ENCODE measurements at places on chromosomes 3 and 15.
A peak's percentile ranks its signal among the peaks of the same experiment; 100 is the strongest.

- peak; percentile 90 for DNase-seq
Measured at GRCh38 chr15:64355944-64356709, at the start of gene CSNK1G1. CSNK1G1 (minus strand) TSS chr15:64356173; CDS start chr15:64300499, 55,674 bp downstream.

- no peak for DNase-seq
Measured at GRCh38 chr3:58188921-58189451, 21.8 kb downstream of the DNASE1L3 start.

DNA sequence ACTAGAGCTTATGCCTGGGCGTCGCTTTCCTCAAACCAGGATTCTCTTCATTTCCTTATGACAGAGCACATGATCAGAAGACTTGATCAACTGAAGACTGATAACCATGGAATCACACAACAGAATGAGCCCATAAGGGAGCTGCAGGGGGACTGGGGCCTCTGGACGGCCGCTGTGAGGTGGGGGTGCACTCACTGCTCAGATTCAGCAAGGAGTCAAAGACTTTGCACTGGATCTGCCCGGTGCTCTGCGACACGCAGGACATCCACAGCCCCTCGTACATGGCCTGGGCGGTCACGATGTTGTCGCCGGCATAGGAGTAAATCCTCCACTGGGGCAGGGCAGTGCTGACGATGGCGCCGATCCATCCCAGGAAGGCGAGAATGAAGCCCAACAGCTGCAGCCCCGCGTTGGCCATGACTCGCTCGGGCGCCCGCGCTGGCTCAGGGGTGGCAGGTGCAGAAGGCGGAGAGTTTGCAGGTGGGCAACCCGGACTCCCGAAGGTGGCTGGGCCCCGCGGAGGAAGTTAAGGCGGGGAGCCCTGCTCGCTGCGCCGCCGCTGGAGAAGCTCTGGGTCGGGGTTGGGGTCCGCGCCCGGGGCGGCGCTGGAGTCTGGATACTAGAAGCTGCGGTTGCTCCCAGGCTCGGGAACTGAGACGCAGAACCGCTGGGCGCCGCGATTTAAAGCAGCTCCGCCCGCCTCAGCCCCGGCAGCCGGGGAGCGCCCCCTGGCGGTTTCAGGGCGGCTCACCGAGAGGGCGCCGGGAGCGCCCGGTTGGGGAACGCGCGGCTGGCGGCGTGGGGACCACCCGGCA lies at the start of gene CLDN1:
Gene CLDN1 (minus strand): TSS at position 658 of the 815 bp plus-strand sequence. CDS start 240 bp downstream, at position 418.
- DNase-seq: peak; percentile 82

GRCh38 chr3:160876643-160877042 lies 120.6 kb downstream of the PPM1L start:
- DNase-seq: no peak

- peak; percentile 32 for DNase-seq
Measured at GRCh38 chr3:23161896-23162570, 41.1 kb upstream of the UBE2E2 start.

- DNase-seq: no peak
Measured at GRCh38 chr15:66019368-66019767, 150.1 kb downstream of the RAB11A start.

Data from GM06990 (cell line).